ENCODE measurements at places on chromosomes 11 and 22.
A peak's percentile ranks its signal among the peaks of the same experiment; 100 is the strongest.

GRCh38 chr11:64000740-64001483 lies 14.7 kb downstream of the OTUB1 start:
- DNase-seq, result no peak

- no peak for DNase-seq
These were observed 36.9 kb downstream of the LINC01488 start for GRCh38 chr11:69518081-69518950.

DNA sequence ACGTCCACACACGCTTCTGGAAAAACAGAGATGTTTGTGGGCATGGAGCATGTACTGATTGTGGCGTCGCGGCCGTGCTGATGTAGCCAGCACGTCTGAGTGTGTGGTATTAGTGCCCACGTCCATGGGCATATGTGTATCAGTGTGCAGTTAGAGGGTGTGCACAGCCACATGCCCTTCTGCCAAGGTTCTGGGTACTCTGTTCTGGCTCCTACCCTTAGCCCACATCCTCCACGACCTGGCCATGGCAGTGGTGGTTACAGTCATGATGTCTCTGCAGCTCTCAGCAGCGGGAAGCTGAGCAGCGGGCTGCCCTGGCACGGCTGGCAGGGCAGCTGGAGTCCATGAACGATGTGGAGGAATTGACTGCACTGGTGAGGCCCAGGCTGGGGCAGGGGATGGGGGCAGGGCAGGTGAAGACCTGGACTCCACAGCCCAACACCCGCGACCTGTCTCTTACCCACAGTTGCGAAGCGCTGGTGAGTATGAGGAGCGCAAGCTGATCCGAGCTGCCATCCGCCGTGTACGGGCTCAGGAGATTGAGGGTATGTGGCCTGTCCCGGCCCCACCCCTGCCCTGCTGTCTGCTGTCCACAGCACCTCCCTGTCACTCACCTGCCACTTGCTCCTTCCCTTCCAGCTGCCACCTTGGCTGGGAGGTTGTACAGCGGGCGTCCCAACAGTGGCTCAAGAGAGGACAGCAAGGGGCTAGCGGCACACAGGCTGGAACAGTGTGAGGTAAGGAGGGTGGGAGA lies 7.3 kb downstream of the SMTN start:
- DNase-seq, result no peak

- DNase-seq, result no peak
These were observed 180.8 kb downstream of the DBX1 start for GRCh38 chr11:19979519-19979845.

GRCh38 chr11:14237444-14237961 lies 121.5 kb downstream of the RRAS2 start:
- DNase-seq, result no peak

- DNase-seq, result no peak
These were observed 46.6 kb upstream of the TENM4 start for GRCh38 chr11:79487412-79487811.

GRCh38 chr11:66932543-66932942 lies 25.6 kb downstream of the PC start:
- no peak for DNase-seq

- DNase-seq, result no peak
These were observed 32.0 kb upstream of the TESMIN start for GRCh38 chr11:68783216-68783821.

DNA sequence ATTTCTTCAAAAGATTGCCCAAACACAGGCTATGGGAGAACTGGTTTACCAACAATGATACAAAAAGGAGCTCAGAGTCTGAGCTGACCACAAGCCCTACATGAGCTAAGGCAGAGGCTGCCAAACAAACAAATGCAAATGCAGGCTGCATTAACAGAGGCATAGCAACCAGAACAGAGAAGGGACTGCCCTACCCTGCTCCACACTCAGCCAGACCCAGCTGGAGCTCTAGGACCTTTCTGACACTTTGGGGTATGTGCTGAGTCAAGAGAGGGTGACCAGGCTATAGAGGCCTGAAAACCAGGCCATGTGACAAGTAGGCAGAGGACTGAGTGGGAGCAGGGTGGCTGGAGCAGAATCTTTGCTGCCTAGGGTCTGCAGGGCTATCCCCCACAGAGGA lies 17.8 kb upstream of the P2RY2 start:
- DNase-seq, result no peak

DNA sequence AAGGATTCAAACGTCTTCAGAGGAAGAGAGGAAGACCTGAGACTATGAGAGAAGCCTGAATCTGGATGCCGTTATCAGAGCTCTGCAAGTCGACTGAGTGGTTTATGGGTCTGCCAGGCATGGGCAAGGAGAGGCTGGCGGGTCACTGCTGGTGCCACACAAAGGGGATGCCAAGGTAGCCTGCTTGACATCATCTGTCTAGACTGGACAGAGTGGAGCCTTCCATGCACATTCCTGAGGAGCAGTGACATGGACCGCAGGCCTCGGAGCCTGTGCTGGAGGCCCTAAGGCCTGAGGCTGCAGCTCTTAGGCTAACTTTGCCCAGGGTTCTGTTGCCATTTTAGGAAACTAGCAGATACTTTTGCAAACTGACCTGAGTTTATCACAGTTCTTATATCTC lies 127.4 kb downstream of the WT1 start:
- no peak for DNase-seq

GRCh38 chr11:86703987-86704386 lies 31.6 kb upstream of the ME3 start:
- DNase-seq, result no peak

DNA sequence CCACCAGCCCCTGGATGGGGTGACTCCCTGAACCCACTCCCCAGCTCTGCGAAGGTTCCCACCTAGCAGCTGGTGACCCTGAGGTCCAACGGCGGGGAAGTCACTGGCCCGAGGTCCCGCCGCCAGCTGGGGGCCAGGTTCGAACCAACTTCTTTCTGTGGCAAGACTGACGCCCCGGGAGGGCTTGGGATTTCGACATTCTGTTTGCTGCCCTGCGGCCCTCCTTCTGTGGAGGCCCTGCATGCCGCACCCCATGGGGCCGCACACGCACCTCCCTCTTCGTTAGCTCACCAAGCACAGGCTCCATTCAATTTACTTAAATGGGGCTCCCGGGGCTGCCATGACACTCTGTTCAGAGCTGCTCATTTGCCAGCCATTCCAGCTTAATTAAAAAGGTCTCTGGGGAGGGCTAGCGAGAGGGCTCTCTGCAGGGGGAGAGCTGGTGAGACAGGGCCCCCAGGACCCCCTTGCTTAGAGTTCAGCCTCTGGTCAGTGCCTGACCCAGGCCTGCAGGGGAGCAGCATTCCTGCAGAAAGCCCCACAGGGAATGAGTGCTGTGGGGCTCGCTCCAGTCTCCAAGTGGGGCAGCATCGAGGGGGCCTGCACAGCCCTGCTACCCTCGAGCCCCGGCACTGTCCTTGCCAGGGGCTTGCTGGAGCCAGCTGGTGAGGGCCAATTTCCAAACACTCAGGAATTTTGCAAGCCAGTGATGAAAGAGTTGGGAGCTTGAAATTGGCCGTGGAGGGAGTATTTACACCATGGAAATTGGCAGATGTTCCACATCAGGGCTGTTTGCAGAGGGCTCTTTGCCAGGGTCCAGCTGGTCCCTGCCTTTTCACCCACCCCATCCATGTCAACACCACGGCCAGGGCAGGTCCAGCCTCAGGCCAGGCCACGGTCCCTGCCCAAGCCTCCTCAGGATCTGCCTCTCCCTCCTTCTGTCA lies 80.8 kb downstream of the CACNA1I start:
- no peak for DNase-seq

DNA sequence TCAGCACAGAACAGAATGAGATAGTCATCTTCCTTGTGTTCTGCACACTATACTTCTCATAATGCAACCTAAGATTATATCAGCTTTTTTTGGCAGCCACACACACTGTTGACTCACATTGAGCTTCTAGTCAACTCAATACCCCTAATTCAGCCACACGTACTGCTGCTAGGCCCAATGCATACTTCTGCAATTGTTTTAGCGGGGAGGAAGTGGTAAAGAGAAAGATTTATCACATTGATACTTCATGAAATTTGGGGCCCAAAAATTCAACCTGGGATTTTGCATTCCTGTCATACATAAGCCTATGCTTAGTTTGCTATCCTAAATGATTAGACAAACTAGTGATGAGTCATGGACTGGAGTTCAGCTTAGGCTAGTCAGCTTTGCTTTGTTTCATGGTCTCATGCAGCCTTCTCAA lies 8.6 kb upstream of the UPB1 start:
- no peak for DNase-seq

GRCh38 chr22:46815132-46815531 lies 52.7 kb downstream of the TBC1D22A start:
- DNase-seq, result no peak

DNA sequence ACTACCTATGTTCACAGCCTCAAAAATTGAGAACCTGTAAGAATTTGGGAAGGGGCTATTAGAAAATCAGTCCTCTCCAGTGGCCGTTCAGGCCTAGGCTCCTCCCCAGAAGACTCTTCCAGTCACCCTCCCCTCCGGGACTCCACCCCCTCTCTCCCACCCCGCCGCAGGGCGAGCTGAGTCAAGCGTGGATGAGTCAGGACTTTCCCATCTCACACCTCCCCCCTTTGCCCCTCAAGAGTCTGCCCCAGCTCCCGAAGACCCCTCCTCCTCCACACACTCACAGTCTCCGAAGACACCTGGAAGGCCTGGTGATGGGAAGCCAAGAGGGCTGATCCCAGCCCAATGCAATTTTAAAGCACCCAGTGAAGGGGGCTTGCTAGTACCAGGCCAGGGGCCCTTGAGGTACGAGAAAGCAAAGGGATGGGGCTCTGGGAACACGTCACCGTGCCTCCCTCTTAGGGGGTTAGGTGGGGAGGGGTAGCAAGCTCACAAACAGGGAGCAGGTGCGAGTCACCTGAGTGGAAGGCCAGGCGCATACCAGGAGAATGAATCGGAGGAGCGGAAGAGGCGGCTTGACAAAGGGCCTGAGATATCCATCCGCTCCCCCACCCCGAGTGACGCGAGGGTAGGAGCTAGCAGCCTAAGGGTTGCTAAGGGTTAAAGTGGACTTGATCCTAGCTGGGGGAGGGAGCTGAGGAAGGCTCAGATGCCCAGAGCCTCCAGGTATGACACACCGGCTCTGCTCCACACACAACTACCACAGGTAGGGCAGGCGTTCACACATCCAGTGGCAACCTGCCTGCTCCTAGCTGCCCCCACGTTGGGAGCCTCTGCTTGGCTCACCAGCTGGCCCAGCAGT lies 13.6 kb downstream of the BCL9L start:
- DNase-seq, result peak; percentile 62

DNA sequence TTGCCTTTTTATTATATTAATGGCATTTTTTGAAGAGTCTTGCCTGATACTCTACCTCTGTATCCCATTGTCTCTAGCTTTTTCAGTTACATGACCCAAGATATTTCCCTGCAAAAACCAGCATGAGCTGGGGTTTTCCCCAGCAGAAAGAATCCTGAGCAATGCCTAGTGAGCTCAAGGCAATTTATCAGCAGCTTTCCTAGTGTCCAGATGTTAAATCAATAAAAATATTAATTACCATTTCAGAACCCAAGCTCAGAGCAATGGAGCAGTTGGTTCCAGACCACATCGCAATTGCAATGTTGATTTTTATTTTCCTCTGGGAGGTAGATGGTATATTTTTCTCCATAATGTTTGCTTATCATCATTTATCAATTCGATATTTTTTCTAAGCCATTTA lies 137.2 kb downstream of the RAB38 start:
- DNase-seq, result no peak

GRCh38 chr11:113006896-113007445 lies 45.8 kb downstream of the NCAM1 start:
- no peak for DNase-seq

DNA sequence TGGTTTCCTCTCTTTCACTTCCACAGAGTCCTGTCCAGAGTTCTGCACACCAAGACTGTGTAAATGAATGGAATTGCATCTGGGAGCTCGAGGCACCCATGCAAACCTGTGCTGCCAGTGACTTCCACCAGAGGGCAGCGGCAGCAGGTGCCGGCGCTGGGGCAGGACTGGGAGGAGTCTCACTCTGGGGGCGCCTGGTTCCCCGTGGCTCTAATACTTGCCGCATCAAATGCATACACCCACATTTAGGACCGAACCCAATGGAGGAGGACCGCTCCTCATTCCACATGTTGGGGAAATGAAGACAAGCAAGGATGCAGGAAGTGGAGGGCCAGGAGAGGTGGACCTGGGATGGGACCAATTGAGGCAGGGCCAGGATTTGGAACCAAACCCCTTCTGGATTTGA lies 1.1 kb upstream of the CD6 start:
- DNase-seq, result peak; percentile 25

- DNase-seq, result no peak
These were observed 11.2 kb upstream of the IL18BP start for GRCh38 chr11:71987521-71987920.

DNA sequence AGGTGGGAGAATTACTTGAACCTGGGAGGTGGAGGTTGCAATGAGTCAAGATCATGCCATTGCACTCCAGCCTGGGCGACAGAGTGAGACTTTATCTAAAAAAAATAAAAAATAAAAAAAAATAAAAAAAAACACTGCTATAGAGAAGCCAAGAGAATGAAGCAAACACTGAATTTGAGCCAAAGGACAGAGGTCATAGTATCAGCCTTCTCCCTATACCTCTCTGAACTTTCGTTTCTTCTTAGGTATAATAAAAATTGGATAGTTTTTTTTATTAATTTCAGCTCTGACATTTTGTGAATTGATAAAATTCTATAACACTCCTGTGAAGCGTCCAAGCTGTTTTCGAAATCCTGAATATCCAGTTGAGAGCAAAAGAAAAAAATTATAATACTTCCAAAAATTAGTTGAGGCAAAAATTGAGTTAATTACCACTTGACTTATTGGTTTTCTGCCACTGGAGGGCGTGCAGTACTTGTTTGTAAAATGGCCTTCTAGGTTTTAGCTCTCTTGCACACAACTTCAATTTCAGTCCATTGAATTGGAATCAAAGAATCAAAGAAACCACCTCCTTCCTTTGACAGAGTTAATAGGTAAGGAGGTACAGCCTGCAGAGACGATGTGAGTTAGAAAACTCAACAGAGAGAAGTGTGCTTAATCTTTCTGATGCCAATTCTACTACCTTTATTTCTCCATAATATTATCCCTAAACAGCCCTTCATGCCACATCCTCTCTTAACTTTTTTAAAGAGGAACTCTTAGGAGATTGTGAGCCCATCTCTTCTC lies 143.2 kb downstream of the BBOX1 start:
- peak; percentile 19 for DNase-seq

DNA sequence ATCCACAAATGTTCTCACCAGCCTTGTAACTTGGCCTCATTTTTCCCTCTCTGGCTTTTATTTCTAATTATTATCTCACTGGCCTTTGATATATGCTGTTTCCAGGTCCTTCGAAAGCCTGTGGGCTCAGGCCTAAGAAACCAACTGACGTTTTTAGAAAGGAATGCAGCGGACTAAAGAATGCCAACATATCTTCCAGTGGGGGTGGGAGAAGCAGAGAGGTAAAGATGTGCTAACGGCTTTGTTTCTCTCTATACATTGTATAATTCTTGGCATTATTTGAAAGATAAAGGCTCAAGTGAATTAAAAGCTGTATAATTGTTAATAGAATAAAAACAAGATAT lies 28.2 kb downstream of the OR6Q1 start:
- no peak for DNase-seq

All from GDM1 (cell line).